ENCODE measurements at places on chromosomes 12 and 14. TPM values are rescaled to one million over a fixed set of nuclear protein-coding genes. Genes with fewer than 3 reads are reported as not detected.

GRCh38 chr14:50928002-50928635 is 16.2 kb downstream of the PYGL start:
- DNase-seq, result no peak

KRT77 gene
- polyA plus RNA-seq, result not detected

DNA sequence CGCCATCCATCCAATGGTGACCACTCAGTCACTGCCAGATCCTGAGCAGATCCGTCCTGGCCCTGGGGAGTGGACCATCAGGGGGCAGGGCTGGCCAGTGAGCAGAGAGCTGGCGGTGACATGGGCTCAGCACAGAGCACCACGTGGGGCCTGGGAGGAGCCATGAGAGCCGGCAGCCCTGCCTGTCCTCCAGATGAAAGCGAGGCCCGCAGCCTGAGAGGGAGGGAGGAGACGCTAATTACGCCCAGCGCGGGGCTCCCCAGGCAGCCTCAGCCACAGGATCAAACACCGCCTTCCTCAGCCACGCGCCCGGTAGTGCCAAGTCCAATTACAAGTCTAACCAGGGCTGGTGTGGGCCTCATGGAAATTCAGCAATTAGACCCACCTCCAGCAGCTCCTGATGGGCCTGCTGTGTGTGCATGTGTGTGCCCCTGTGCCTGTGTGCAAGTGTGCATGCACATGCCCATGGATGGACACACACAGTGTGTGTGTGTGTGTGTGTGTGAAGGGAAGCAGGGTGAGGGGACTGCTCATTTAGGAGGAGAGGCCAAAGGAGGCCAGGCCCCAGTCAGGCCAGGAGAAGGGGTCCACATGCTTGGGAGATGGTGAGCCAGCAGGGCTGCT is 68.0 kb downstream of the KIF26A start:
- DNase-seq, result peak; percentile 95

GRCh38 chr12:131159660-131160059 is 206.0 kb downstream of the ADGRD1 start:
- DNase-seq, result no peak

- peak; percentile 77 for DNase-seq
Observed at GRCh38 chr12:57213058-57213715, 3.4 kb upstream of the NXPH4 start.

- DNase-seq, result no peak
Observed at GRCh38 chr14:34161351-34162082, 210.6 kb upstream of the EGLN3 start.

DNA sequence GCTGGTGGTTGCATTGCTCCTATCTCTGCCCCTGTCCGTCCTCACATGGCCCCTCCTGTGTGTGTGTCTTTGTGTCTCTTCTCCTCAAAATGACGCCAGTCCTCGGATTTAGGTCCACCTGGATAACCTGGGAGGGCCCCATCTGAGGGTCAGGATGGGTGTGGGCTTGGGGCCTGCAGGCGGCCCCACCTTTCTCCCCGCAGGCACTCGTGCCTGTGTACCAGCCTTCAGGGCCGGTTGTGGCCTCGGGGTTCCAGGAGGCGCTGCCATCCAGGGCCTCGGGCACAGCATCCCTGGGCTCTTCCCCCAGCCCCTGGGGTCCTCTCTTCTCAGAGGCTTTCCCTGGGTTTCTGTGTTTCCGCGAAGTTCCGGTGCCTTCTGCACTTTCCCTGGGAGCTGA is 54.7 kb downstream of the LRCOL1 start:
- DNase-seq, result no peak

DNA sequence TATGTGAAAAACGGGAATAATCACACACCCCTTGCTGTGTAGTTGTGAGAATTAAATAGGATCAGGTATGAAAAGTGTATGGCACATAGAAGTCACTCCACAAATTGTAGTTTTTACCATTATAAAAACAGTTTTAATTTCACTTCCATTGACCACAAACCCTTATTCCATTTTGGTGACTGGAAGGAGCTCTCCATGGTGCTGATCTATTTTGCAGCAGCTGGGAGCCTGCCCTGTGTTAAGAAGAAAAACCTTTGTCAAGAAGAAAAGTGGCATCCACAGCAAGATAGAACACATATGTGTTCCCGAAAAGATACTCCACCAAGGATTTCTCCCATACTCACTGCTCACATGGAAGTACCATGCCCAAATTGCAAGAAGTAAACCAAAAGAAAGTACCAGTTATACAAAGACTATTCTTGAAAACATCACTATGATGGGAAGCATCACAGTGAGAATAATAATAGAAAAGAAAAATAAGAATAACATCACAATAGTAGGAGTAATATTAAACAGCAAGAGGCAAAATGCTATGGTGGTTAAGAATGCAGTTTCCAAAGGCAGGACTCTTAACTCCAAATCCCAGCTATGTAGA is 58.7 kb downstream of the TUNAR start:
- peak; percentile 48 for DNase-seq

DNA sequence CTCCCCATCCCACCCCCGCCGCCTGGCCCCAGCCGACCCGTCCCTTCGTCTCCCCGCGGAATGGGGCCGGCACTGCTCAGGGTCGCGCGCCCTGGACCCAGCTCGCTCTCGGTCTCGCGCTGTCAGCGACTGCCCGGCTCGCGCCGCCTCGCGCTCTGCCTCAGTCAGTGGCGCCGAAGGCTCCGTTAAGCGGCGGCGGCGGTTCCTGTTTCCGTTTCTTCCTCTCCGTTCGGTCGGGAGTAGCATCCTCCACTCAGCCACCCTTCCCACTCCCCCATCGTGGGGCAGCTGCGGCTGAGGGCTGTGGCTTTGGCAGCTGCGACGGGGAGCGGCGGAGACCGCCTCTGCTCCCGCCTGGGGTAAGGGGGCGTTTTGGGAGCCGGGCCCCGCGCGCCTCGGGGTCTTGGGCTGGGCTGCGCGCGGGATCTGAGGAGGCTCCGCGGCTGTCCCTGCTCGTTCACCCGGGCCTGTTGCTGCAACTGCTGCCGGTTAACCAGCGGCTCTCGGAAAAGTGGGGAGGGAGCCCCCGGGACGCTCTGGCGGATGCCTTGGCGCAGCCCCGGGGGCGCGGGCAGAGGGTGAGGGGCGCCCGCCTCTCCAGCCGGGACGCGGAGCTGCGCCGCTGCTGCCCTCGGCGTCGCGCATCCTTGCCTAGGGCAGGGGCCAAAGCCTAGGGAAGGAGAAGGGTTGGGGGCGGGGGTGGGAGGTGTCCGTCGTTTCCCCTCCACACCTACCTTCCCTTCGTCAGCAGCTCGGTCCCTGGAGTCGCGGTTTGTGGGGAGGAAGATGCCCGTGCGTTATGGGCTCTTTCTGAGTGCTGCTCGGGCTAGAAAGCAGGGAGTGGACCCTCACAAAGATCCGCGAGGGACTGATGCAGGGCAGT is 567 bp downstream of the FUT8 start:
- peak; percentile 66 for DNase-seq

DNA sequence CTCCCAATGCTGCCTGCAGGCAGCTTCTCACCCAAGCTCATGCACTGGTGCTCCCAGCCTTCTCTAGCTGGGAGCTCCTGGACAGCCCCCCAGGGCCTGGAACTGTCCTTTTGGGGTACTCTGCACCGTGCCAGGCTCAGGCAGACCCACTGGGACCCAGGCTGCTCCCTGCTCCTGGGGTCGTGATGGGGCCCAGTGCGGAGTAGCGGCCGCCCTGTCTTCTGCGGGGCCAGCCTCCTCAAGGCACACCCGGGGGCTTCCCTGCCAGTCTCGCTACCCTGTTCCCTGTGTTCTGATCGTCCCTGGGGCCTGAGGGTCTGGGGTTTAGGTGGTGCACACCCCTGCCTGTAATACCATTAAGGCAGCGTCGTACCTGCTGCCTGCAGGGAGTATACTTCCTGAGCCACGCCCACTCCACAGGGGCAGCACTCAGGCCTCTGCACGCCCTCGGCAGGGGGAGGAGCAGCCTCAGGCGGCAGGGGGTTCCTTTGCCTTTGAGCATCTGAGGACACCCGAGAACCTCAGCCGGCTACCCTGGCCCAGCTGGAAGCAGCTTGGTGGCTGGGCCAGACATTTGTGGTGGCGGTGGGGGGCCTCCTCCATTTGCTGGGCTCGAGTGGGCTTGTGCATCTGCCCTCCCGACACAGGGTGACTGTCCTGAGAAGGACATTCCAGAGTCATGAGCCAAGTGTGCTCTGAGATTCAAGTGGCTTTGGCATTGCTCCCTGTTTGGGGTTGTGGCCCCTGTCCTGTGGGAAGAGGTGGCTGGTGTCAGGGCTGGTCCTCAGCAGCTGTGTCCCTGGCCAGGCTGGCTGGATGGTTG is 9.2 kb upstream of the CRIP2 start:
- DNase-seq, result no peak
